ENCODE measurements at places on chromosomes 1 and 21.

GRCh38 chr1:10730985-10731384, 65.5 kb downstream of the CASZ1 start:
- DNase-seq = no peak

DNA sequence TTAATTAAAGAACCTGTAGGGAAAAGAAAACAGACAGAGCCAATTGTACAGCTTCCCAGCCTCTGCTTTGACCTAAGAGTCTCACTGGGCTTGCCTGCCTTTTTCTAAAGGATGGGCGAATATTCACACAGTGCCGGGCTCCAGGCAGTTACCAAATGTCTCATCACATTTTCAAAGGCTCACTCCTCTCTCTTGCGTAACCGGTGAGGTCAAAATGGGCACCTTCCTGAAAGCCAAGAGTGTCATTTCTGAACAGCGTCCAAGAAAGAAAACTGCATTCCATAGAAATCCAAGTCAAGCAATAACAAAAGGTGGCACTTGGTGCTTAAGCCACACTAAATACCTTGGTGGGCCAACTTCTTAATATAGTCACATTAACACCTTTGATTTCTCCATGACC, 710 bp upstream of the PALMD start:
- DNase-seq = no peak

DNA sequence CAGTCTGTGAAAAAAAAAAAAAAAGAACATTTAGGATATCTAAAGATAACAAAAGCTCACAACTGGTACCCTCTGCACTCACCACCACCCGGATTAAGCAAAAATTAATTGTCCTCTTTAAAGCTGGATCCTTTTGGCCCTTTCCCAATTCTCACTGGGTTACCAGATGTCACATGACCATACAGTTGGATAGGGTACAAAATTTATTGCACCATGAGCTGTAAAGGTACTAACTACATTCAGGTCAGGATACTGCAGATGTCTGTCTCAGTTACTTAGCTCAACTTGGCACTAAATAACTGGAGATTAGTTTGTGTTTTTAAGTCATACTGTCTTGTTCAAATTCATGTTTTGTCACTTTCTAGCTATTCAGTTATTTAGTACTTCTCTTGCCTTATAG, 96.3 kb downstream of the GPATCH2 start:
- DNase-seq = no peak

DNA sequence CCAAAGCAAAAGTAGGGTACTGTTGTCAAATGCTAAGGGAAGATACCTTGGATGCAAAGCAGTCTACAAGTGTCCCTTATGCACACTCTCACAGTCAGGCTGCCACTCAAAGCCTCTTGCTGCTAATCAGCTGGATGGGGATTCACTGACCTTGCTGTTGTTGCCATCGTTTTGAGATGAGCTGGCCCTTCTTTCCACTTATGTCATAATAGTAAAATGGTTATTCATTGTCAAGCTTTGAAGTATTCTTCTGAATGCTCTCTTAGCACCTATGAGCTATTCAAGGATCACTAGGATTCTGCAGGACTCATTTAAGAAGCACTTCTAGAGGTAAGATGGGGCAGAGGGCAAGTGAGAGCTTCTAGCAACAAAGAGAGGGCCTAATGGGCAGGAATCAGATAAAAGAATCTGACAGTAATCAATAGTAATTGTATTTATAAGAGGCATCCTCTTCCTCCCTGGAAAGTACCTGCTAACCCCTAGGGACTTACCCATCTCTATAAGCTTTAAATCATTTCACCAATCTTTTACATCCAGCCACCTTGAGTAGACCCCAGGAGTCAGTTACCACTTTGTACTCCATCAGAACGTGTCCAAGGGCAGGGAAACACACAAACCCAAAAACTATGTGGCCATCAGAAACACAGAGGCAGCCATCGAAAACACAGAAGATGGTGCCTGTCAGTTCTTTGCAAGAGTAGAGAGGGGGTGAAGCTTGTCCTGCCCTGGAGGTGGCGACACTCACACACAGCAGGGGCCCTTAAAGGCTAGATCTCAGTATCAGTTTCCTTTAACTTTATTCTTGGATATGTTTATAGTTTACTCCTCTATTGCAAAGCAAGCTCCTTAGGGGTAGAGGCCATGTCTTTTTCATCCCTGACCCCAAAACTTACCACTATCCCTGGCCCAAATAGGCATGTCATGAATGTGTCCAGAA, 103.7 kb upstream of the NFIA start:
- no peak for DNase-seq

GRCh38 chr1:89261926-89262515, 10.6 kb downstream of the GBP5 start:
- no peak for DNase-seq

- DNase-seq = no peak
Observed at GRCh38 chr1:159921251-159921650, 4.1 kb downstream of the TAGLN2 start.

DNA sequence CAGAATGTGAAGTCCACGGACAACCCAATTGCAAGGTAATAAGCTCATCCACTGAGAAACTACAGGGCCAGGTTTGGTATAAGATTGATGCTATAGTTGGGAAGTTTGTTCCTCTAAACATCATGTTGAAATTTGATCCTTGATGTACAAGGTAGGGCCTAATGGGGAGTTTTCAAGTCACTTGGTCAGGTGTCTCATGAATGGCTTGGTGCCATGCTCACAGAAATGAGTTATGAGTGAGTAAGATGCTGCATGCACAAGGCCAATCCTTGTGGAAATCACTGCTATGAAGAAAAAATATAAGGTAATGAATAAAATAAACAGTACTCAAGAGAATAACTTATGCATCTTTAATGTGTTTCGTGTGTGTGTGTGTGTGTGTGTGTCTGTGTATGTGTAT, 1891.2 kb downstream of the NCAM2 start:
- DNase-seq = no peak

DNA sequence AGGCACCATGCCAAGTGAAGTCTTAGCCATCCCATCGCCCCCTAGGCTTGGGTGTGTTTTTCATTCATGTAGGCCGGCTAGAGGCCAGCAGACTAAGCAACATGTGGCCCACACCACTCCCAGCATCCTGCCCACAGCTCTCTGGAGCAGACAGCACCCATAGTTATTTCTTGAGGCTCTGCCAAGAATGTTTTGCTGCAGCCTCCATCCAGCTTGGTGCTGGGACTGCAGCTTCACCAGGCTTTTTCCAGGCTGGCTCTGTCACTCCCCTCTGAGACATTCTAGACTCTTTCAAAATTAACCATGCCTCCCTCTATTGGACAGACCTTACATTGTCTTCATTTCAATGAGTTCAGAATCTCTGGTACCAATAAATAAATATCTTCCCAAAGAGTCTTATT, 104.2 kb downstream of the DUSP10 start:
- no peak for DNase-seq

DNA sequence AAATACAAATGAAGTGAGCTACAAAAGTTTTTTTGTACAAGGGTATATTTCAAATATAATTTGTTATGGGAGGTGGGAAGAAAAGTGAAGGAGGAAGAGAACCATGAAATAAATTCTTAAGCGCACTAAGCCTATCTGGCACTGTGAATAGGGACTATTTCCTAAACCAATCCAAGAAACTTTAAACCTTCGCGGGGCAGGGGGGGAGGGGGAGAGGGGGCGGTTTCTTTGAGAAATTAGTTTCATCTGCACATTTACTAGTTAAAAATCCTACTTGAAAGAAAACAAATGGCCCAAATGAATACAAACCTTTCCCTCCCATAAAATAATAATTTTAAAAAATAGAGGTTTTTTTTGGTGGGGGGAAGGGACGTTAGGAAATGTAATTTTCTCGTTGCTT, 364 bp downstream of the GOLPH3L start:
- DNase-seq = no peak

DNA sequence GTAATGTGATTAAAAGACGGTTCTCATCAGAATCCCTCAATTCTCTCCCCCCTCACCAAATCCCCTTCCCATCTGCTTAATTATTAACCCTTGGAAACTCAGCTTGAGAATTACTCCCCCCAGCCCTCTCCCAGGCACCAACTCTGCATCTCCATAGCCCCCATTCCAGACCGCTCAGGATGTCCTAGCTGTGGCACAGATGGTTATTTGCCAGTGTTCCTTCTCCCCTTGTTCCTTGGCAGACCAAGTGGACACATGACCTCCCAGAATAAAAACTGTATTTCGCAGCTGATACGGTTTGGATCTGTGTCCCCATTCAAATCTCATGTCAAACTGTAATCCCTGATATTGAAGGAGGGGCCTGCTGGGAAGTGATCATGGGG, 14.6 kb downstream of the HENMT1 start:
- no peak for DNase-seq

DNA sequence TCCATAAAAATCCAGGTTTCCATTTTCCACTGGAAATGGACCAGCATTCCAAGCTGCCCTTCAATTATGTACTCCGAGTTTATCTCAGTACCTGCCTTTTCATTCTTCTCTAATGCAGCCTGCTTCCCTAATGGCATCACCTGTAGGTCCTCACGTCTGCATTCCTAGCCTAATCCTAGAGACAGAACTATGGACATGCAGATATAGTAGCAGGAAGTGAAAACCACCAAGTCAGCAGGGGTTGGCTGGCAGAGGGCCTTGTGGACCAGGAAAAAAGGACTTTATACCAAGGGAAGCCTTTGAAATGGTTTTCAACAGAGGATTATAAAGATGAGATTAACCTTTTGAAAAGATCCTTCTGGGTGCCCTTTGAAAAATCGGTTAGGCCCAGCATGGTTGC, 135.7 kb upstream of the L1TD1 start:
- DNase-seq = no peak

DNA sequence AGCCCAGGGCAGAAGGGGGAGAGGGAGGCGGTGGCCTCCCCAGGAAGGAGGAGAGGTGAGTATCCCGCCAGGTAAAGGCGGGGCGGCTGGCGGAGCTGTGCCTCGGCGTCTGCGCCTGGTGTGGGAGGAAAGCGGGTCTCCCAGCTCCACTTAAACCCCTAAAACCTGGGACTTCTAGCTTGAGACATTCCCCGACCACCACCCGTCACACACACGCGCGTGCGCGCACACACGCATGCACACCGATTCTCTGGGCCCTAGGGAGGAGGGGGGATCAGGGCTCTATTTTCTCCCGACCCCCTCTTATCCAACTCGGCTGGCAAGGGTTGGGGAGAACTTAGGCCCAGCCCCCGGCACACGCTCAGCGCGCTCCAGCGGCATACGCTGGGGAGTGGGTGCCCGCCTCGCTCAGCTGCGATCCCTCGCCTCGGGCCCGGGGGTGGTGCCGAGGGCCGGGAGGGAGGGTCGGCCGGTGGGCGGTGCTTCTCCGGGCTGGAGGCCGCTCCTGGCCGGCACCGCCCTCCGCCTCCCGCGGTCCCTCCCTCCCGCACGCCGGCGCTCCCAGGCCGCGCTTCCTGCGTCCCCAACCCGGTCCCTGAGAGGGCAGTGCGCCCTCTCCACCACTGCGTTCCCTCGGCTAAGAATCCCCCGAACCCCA, at the start of gene TMEM51:
TMEM51 (plus strand) TSS at position 564 of the 658 bp plus-strand sequence. CDS start 61,341 bp downstream, outside the sequence.
- DNase-seq = no peak

- no peak for DNase-seq
Observed at GRCh38 chr1:94153133-94153532, 32.2 kb upstream of the ABCA4 start.

- no peak for DNase-seq
Observed at GRCh38 chr1:180380259-180381183, 121.9 kb downstream of the ACBD6 start.

DNA sequence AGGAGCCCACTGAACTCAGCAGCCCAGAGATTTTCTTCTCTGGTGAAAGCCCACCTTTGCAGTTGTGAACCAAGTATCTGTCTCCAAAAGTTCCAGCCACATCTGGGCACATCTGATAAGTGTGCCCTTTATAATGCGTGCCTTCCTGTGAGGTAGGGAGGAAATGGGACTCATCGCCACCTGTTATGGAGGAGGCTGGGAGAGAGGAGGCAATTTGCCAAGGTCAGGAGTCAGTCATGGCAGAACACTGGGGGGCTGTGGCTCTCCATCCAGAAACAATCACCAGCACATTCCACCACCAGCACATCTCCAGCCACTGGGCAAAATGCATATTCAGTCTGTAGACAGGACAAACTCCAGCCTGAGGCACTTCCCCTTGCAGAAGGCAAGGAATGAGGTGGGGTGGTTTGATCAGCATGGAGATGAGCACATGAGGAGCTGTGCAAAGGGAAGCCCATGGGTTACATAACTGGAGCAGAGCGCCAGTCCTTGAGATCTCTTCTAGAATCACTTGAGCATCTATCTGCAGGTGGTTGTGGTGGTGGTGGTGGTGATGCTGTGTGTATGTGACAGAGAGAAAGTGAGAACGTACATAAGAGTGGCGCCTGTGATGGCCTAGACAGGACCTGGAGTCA, 15.0 kb upstream of the LEMD1 start:
- no peak for DNase-seq

- DNase-seq = no peak
Observed at GRCh38 chr1:109531826-109532364, 7.8 kb upstream of the GPR61 start.

DNA sequence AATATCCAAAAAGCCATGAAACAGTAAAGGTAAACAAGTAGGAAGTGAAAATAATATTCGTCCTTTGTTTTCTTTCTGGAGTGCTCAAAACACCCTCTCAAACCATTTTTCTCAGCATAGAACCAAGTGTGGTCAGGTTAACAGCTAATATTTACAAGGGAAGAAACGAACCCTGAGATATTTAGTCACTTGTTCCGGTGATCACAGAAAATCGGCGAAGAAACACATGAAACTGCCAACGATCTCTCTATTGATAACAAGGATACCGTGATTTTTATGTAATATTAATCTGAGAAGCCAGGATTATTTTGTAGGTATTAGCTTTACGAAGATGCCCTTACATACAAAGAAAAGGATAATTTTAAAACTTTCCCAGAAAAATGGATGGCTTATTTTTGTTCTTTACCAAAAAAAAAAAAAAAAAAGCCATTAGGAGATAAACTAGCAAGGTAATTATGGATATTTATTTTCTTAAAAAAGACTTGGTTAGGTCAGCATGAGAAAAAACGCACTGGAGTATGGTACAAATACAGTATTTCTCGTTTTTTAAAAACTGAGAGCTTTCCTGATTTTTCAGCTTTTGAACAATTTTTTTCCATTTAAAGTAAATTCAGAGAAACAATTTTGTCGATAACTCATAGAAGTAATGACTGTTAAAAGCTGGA, 107.3 kb upstream of the HNRNPU start:
- no peak for DNase-seq

DNA sequence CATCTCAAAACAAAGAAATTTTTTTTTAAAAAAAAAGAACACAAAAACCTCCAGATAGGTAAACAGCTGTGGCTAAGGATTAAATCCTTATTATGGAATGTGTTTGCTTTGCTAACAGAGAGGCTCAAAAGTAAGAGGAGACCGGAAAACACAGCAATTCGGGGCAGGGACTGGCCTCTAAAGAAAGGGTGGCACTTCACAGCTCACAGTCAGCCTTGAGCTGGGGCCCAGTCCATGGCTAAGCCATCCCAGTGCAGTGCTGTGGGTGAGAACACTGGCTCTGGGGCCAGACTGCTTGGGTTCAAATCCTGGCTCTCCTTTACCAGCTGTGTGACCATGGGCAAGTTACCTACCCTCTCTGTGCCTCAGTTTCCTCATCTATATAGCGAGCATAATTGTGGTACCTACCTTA, 28.2 kb downstream of the KIF17 start:
- DNase-seq = no peak

All from NCI-H1417 treated with DMSO at 0.1 percent for 48 hours (cell line).